ENCODE measurements at places on chromosomes 13 and 19.
A peak's percentile ranks its signal among the peaks of the same experiment; 100 is the strongest.

- DNase-seq, result no peak
Observed at GRCh38 chr19:20414120-20414519, 151.5 kb downstream of the ZNF737 start.

DNA sequence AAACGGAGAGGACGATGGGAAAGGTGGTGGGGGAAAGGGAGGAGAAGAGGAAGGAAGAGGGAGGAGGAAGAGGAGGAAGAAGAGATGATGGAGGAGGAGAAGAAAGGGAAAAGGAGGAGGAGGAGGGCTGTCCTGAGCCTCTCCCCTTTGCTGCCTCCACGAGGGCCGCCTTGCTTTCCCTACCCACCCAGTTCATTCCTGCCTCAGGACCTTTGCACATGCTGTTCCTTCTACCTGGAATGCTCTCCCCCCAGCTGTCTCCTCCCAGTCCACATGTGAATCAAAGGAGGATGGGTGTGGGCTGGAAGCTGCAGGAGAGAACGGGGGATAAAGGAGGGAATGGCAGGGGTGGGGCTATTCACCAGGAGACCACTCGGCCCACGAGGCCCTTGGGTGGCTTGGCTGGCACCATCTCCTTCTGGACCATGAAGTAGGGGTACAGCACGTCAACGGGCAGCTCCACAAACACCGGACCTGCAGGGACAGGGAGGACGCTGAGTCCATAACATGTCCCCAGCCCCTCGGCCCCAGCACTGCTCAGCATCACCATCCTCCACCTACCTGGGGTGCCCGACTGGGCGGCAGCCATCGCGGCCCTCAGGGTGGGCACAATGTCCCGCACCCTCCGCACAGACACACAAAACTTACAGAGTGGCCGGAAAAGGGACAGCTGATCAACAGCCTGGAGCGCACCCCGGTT, 15.3 kb downstream of the SYDE1 start:
- DNase-seq, result no peak

- DNase-seq, result no peak
Observed at GRCh38 chr13:40165316-40165932, 501.0 kb downstream of the FOXO1 start.

- DNase-seq, result no peak
Observed at GRCh38 chr13:22926748-22927400, 253.9 kb upstream of the SGCG start.

DNA sequence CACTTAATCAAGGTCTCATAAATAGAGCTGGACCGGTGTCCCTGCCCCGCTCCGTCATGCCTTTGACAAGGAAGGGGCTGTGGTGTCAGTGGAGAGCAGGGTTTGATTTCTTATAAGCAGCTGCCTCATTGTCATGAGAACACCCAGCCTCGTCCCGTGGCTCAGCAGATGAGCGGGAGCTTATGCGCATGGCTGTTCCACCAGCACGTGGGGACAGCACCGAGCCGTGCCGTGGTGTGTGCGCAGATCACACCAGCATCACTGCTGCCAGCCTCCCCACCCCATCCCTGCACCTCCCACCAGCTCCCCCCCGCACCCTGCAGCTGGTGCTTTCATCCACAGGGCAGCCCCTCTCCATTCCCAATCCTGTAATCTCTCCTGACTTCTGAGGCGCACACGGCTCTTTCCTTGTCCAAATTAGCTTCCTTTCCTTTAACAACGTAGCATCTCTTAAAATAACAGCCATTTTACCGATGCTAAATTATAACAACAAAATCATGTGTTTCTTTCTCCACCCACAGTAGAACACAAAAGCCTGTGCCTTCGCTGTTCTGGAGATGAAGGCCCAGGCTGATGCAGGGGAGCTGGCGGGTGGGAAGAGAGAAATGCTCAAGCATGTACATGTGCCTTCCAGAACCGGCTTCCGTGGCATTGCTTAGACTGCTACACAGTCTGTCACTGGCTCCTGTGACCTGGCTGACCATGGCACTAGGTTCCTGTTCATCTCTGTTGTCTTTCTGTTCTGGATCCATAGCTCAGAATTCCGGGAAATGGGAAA, 96.8 kb downstream of the RAB20 start:
- DNase-seq, result no peak

DNA sequence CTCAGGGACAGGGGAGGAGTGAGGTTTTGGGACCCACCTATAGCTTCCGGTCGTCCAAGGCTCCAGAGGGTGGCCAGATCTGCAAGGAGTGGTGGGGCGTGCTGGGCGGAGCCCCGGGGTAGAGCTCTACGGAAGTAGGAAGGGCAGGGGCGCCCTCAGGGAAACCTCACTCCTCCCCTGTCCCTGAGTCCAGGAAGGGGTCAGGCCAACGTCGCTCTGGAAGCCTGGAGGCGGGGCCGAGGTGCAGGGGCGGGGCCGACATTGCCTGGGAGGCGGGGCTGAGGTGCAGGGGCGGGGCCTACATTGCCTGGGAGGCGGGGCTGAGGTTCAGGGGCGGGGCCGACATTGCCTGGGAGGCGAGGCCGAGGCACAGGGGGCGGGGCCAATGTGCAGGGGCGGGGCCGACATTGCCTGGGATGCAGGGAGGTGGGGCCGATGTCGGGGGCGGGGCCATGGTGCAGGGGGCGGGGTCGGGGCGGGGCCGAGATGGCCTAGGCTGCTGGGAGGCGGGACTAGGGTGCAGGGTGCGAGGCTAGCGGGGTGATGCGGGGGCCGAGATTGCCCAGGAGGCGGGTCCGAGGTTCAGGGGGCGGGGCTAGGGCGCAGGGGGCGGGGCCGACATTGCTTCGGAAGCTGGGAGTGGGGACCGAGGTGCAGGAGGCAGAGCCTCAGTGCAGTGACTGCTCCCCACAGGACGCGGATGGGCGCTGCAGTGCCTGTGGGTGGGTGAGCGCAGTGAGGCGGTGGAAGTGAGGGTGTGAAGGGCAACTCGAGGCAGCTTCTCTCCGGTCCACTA, 4.9 kb upstream of the PALM start:
- DNase-seq, result peak; percentile 39

DNA sequence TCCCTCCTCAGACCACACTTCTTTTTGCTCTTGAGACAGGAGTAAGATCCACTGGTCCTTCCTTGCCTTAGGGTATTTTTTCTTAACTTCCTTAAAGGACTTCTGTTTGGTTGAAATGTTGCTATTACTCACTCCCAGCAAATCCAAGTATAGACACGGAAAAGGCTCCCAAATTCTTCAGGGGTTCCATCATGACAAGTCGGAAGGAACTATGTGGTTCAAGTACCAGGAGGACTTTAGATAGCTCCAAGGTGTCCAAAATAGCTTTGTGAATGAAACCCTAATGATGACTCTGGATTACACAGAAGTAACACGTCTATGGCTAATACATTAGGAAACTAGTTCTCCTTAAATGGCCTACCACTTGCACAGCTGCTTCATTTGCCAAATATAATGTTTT, 238.7 kb downstream of the KCTD12 start:
- DNase-seq, result no peak

DNA sequence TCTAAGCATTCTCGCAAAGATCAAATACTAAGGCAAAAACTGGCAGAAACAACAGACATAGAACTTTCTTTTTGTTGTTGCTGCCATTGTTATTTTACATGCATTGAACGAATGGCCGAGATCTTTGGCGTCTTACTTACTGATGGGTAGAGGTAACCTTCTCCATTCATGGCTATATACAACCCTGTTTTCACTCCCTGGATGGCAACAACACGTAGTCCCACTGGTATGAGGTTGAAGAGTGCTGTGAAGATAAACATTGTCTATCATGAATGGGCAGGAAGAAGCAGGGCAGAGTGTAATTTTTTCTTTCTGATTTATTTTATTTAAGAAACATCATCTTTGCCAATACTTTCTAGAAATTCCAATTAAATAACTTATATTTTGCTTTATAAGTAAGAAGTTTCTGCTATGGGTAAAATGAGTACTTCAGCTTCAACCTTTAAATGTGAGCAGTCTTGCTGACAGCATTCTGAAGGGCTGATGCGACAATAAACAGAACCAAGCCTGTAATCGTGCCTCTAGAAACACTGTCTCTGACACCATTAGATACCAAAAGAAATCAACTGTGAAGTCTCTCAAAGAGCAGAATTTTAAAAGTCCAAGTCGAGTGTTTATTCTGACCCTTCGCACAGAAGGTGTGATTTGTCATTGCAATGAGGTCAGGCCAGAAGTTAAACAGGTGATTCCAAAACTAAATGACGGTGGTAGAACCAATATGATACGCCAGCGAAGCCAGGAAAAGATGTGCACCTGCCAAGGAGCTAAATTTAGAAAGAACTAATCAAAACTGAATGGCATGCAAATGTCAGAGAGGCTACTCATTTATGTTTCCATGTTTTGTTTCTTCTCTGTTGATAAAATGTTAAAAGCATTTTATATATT, 416.4 kb downstream of the ITGBL1 start:
- DNase-seq, result no peak

Data from central memory CD4-positive, alpha-beta T cell (primary cell).